Fibroblast of skin of right quadriceps (primary cell): ENCODE measurements at places on chromosomes 1 and 21.

- no peak for DNase-seq
Observed at GRCh38 chr1:189970331-189971230, 507.1 kb downstream of the BRINP3 start.

- no peak for DNase-seq
Observed at GRCh38 chr21:39891111-39891510, 23.9 kb downstream of the PCP4 start.

GRCh38 chr21:15260604-15261003 lies 195.8 kb upstream of the NRIP1 start:
- no peak for DNase-seq

DNA sequence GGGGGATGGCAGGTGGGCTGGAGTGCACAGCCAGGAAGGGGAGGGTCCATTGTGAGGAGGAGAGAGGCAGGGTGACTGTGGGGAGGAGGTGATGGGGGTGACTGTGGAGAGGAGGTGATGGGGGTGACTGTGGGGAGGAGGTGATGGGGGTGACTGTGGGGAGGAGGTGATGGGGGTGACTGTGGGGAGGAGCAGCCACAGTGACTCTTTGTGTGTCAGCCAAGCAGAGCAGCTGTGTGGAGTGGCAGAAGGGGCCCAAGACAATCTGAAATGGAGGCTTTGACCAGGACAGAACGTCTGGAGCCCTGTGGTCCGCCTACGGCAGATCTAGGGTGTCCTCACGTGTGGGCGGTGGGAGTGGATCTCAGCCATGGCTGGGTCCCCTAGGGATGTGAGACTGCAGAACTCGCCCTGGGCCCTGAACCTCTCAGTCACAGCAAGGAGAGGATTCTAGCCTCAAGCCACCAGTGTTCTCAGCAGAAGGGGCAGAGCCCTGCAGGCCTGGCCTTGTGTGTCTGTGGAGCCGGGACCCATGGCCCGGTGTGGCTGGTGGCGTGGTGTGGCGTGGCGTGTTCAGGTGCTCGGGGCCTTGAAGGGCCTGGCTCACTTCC lies 81.5 kb downstream of the OBSCN start:
- DNase-seq = no peak

- DNase-seq = peak; percentile 22
Observed at GRCh38 chr1:84973498-84974334, 23.2 kb downstream of the MCOLN2 start.

DNA sequence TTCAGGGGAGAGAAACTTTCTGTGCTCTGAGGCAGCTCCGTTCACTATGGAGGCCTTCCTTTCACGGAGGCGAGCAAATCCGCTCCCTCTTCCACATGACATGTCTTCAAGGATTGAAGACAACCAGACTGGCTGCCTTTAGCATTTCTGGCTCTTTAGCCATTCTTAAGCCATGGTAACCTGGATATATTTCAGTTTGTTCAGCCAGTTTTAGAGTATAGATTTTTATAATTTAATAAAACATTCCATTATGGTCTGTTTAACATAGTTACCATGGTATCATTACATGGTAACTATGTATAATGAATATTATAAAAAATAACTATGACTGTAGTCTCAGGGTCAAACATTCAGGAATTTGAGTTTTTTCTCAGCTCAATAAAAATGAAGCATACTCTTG lies 54.2 kb upstream of the NFIA start:
- DNase-seq = no peak

- DNase-seq = no peak
Observed at GRCh38 chr1:24186031-24186710, 918 bp downstream of the IFNLR1 start.

DNA sequence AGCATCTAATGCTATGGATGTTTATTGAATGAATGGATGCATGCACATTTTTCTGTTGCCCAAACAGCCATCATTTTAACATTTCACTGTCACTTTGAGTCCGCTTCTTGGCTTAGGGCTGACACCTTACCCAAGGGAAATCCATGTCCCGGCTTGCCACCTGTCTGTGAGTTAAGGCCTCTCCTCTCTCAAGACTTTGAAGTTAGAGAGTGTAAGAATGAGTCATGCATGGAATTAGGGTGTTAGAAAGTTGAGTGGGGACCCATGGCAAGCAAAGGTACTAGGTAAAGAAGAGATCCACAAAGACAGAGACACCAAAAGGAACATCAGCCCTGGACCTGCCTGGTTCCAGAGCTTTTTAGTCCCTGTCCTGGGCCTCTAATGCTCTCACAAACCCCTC lies 35.1 kb downstream of the ATP1A1 start:
- DNase-seq = no peak

- peak; percentile 9 for DNase-seq
Observed at GRCh38 chr1:31239653-31240241, at the start of gene NKAIN1. Gene NKAIN1 (minus strand): TSS chr1:31239887. CDS start chr1:31239547, 340 bp downstream.

DNA sequence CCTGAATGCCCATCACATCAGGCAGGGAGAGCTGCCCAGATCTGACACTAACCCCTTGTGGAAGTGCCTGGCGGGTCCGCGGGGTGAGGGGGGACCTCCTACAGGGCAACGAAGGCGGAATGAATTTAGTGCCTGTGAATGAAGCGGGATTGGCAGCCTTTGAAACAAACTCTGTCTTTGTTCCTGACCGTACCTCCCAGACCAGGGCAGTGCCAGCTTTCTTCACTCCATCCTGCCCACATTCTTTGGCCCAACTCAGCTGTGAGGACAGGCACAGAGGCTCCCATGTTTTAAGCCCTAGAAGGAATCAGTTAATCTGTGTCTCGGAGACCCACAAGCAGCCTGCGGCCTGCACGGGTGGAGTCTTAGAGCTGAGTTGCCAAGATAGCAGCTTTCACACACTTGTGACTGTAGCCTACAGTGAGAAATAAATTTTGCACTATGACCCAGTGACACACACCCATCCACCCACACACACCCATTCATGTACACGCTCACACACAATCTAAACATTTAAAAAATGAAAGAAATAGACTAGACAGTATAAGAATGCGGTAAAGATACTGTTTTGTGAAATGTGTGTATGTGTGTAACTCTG lies 60.1 kb upstream of the USP24 start:
- DNase-seq = peak; percentile 17

DNA sequence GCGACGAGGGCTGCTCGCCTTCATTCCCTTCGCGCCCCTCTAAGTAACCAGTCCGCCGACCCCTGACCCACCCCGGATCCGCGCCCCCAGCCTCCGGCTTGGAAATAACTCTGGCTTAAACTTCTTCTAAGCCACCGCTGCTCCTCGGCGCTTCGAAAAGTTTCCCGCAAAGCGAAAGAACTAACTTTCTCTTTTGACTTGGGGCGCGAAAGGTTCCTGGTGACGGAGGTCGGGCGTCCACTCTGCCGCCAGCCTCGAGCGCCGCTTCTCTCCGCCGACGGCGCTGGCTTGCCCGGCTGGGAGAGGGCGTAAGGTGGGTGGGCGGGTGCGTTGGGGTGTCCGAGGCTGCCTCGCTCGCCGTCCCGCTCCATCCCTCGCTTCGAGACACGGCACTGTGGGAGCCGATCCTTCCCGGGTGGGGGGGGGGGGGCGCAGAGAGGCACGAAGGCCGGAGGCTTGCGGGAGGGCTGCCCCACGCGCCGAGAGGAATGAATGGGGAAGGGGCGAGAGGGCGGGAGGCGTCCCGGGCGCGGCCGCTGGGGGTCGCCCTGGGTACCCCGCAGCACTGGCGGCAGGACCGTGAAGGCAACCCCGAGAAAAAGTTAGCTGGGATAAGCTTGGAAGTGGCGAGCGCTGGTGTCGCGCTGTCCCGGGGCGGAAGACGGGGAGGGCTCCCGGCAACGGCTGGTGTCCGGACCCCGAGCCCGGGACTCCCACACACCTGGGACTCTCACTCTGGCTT lies 569 bp downstream of the ATF3 start:
- peak; percentile 49 for DNase-seq

DNA sequence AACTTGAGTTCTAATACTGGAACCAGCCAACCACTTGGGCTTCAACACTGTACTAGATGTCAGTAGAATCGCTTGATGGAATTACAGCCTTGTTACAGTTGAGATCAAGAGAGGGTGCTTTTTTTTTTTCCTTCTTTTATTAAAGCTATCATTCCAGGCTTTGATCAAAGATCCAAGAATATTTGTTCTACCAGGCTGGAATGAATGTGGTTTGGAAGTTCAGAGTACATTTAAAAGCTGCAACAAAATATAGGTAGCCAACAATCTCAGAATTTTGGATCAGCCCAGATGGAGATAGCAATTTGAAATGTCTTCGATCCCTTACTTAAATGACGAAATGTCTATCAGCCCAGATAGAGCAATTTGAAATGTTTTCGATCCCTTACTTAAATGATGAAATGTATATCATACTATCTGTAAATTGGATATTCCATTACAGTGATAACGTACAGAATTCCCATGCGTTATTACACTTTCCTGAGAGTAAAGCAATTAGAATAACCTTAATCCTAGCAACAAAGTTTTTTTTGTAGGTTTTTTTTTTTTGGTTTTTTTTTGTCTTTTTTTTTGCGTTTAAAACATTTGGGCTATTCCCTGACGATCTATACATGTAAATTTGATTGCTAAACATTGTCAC lies 3.6 kb downstream of the ZNF281 start:
- DNase-seq = no peak

DNA sequence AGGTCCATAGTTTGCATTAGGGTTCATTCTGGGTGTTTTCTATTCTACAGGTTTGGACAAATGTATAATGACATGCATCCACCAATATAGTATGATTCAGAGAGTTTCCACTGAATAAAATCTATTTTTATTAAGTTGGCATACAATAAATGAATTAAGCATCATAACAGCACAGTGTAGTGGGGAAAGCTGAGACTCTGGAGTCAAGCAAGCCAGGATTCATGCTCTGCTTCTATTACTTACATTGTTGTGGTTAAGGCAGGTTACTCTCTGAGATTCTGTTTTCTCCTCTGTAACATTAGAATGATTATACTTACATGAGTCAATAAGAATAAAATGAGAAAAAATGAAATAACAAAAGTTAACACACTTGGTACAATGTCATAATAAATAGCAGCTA lies 131.3 kb downstream of the SLC30A10 start:
- no peak for DNase-seq

DNA sequence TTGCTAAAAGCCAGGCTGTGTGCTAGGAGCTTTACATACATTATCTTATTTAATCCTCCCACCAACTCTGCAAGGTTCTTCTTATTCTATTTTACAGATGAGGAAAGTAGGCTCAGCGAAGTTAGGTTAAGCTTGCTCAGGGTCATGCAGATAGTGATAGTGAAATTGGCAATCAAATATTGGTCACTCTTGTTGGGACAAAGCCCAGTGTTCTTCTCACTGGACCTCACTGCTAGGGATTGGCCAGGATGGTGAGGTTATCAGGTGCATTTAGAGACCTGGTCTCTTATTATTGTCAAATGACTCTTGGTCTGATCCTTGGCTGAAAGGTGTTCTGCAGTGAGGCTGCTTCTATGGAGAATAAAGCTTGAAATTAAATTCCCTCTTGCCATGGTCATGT lies 145.1 kb downstream of the CNIH3 start:
- no peak for DNase-seq

DNA sequence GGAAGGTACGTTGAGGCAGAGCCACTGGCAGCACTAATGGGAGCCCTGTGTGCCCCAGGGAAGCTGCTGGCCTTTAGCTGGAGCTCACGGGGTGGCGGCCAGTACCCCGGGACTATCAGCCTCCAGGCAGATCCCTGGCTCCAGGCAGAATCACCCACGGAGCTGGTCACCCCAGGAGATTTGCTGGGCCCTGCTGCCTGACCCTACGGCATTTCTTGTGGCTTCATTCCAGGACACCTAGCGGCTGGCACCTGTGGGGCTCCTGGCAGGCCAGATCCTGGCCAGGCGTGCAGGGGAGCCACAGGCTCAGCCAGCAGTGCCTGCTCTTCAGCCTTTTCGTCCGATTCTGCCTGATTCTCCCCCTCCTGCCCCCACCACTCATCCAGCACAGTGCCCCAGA lies 7.1 kb downstream of the PADI1 start:
- no peak for DNase-seq

DNA sequence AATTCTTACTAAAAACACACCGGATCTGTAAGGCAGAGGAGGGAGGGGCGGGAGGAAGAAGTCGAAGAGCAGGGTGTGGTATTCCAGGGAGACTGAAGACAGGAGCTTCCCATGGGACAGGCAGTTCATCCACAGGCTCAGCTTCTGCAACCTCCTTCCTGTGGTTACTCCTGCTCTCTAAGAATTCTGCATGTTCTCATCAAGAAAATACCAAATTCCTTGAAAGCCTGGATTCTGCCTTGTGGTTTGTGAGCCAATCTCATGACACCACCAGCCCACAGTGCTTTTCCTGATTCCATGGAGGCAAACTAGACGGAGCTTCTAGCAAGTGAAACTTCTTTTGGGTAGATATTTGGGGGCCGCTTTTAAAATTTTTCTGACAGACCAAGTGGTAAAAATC lies 1.1 kb upstream of the ST6GALNAC3 start:
- DNase-seq = peak; percentile 90

- no peak for DNase-seq
Observed at GRCh38 chr1:226973898-226974543, 33.9 kb downstream of the COQ8A start.

- DNase-seq = no peak
Observed at GRCh38 chr1:228210712-228211530, 3.1 kb downstream of the OBSCN start.

DNA sequence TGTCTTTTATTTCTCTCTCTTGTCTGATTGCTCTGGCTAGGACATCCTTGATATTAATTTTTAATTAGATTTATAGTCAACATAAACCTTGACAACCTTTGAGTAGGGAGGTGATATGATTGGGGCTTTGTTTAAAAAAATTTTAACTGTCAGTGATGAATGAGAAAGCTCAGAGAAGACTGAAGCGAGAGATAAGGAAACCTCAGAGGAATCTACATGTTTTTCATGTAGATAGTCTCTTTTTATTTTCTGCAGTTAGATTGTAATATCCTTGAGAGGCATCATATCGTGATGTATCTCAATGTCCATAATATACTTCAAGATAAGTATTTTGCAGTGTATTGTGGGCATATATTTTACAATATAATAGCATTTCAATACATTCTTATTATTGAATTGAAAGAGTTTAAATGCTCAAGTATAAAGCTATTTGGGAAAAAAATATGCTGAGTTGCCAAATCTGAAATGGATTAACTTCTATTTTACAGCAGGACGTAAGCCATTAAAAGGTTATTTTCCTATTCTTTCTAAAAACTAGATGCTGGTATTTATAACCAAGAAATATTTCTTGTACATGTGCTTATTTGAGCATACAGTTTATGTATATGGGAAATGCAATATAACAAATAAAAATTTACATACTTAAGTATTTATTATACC lies 802.4 kb upstream of the ADGRL4 start:
- DNase-seq = no peak

DNA sequence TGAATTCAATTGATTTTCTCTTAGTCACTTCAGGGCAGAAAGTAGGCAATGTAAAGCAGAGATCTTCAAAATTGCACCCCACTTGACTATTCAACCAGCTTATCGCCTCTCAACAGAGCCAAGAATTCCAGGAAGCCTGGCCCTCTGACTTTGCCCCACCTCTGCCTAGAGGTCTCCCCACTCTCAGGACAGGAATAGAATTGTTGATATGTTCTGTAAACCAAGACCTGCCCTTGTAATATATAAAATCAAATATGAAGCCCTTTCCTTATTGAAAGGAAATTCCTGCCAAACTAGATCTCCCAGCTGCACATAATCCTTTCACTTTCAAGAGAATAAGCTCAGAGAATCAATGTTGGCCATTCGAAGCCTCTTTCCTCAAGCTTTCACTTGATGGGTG lies 116.1 kb upstream of the DPT start:
- DNase-seq = no peak

- DNase-seq = no peak
Observed at GRCh38 chr1:51941528-51941927, 49.0 kb downstream of the RAB3B start.
